ENCODE measurements at places on chromosomes 4 and X. TPM values are rescaled to one million over a fixed set of nuclear protein-coding genes. Genes with fewer than 3 reads are reported as not detected.

The TMPRSS11B gene
- total RNA-seq, result not detected

The RXFP1 gene
- total RNA-seq, result not detected

The UGT2B7 gene
- not detected for total RNA-seq

The HSD17B13 gene
- 0.13 TPM for total RNA-seq

The VEGFC gene
- total RNA-seq, result 4.5 TPM

The PAGE3 gene
- not detected for total RNA-seq

The ADH1B gene
- total RNA-seq, result 0.32 TPM

The KLF8 gene
- total RNA-seq, result 0.44 TPM

The SLC49A3 gene
- 5.9 TPM for total RNA-seq

The IL13RA1 gene
- total RNA-seq, result 35.8 TPM

The CXCL8 gene
- 18.1 TPM for total RNA-seq

The ITM2A gene
- 191 TPM for total RNA-seq

The SLC10A4 gene
- total RNA-seq, result 0.06 TPM

The GPRIN3 gene
- 1.1 TPM for total RNA-seq

The TCEAL2 gene
- not detected for total RNA-seq

The ZFP42 gene
- 0.16 TPM for total RNA-seq

The KLB gene
- total RNA-seq, result 0.06 TPM

The RPS6KA3 gene
- total RNA-seq, result 78.0 TPM

The UGT2A2 gene
- total RNA-seq, result not detected

The PHOX2B gene
- not detected for total RNA-seq

The BMPR1B gene
- 0.19 TPM for total RNA-seq

The ARHGAP36 gene
- total RNA-seq, result not detected
